Activated T-cell treated with anti-CD3 and anti-CD28 coated beads, Interleukin-2, amount 50 U/mL, for 1 hour (primary cell): ENCODE measurements at places on chromosomes 12 and 14.

- no peak for DNase-seq
These were observed 114.2 kb downstream of the PCNX1 start for GRCh38 chr14:71021347-71022011.

- DNase-seq: no peak
These were observed 40.4 kb upstream of the LDHB start for GRCh38 chr12:21697904-21698630.

DNA sequence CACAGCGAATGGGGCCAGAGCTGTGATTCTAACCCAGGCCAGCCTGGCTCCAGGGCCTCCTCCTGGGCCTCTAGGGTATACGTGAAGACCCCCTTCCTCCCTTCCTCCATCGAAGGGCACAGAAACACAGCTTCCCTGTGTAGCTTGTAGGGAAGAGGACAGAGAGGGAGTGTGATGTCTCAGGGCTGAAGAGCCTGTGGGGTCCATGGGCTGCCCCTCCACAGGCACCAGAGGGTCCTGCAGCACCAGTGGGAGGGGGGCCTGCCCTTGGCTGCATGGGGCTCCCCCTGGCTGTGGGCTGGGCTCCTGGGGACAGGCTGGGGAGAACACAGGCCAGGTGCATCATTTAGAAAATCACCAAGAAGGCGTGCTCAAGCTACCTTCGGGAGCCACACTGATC, 178.5 kb downstream of the CALM1 start:
- no peak for DNase-seq

DNA sequence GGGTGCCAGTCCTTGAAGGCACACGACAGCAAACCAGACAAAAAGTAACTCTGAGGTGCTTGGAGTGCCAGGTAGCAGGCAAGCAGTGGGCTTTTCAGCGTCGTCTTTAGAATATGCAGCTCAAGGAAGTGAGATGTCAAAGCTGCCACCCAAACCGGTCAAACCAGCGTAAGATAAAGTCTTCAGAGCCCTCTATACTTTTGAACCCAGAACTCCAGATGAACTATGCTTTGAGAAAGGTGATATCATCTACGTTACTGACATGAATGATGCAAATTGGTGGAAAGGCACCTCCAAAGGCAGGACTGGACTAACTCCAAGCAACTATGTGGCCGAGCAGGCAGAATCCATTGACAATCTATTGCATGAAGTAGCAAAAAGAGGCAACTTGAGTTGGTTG, 95.9 kb downstream of the TBX3 start:
- DNase-seq: no peak

GRCh38 chr14:94395282-94395887, 7.0 kb upstream of the SERPINA1 start:
- no peak for DNase-seq

DNA sequence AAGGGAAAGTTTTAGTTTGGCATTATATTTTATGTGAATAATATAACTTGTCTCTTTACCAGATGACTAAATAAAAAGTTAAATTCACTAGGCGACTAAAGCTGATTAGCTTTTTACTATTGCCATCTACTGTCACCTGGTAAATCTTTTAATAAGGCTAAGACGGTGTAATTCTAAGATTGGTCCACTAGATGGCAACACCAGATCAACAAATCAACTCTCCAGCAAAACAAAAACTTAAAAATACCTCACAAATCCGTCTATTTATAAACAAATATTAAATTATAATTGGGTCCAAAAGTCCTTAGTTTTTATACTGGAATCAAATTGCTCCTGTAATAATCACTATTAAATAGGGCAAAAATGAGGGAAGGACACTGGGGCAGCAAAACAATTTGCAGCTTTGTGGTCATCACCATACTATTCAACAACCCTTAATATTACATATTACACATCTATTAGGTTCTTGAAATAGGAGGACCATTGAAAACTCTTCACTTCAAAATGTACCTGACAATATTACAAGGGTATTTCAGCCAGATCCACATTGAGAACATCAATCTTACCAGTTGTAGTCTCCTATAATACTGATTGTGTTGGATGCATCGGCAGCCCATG, 47.9 kb downstream of the GALC start:
- no peak for DNase-seq

DNA sequence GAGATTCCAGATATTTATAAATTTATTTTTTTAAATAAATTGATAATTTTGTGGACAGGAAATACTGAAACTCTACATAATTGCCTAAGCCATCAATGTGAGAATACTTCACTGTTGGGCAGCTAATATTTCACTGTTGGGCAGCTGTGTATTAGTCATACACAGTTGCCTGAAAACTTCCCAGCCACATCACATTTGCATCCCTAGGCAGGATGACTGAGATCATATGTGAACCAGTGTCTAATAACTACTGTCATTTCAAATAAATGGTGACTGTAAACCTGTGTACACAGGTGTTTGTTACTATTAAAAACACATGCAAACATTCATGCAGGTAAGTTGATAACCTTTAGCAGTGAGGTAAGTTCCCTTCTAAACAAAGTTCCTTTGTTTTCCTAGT, 43.9 kb downstream of the TMTC3 start:
- DNase-seq: no peak
